ENCODE measurements at places on chromosomes 11 and 22.

GRCh38 chr11:90355200-90355599 lies 132.4 kb upstream of the CHORDC1 start:
- no peak for DNase-seq

DNA sequence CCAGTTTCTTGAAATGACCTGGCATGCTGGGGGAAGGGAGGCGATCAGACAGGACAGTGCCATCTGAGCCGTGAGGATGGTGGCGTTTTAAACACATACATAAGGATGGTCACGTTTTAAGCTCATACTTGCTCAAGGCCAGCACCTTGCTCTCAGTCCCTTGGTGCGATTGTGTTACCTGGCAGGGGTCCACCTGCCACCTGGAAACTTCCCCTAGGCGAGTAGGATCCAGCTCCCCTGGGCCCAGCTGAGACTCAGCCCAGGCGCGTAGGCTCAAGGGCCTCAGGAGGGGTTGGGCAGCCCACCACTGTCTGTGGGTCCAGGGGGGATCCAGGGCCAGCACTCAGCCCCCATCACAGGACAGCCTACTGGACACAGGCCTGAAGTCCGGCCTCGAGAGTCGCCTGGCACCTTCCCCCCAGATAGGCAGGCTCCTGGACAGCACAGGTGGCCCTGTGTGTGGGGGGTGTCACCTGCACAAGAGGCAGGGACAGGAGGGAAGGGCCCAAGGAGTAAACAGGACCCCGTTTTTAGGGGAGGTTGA lies 185.8 kb downstream of the BRD1 start:
- no peak for DNase-seq

DNA sequence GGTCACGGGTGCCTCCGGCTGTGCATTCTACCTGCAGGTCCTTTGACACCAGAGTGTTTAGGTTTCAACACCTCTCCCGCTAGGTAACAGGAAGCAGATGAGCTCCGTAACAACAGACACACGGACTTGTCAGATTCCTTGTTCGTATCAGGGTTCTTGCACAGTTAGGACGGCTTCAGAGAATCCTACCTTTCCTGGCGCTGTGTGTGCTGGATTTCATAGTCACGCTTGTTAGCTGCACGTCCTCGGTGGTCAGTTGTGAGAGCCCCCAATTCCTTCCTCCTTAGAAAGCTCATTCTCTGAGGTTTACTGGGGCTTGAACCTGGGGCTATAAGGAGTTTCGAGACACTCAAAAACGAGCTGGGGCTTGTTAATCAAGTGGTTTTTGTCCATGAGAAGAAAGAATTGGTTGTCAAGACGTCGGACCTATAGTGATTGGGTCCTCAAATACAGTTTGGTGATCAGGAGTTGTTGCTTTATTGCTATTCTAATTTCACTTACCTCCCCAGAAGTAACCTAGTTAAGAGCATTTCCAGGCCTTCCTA lies 664 bp downstream of the DDB2 start:
- no peak for DNase-seq

- DNase-seq: peak; percentile 23
These were observed 79.0 kb downstream of the TTC28 start for GRCh38 chr22:28600546-28601143.

DNA sequence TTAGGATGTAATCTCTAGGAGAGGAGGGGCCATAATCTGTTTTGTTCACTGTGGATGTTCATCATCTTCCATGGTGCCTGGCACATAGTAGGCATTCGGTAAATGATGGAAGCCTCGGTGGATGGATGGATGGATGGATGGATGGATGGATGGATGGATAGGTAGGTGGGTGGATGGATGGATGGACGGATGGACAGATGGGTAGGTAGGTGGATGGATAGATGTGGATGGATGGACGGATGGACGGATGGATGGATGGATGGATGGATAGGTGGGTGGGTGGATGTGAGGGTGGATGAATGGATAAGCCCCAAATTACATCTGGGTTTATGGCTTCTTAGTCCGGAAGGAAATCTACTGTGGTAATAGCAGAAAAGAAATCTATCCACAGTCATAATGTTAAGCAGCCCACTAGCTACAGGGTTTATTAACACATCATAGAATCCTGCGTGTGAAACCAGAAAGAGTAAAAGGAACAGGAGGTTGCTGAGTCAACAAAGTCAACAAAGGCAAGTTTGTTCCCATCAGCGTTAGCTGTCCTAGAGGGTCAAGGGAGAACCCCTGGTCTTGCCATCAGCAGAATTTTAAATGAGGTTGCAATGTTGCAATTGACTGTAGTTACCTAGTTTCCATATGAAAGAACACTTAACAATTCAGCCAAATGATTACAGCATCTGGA lies 82.8 kb downstream of the C11orf91 start:
- DNase-seq: no peak

DNA sequence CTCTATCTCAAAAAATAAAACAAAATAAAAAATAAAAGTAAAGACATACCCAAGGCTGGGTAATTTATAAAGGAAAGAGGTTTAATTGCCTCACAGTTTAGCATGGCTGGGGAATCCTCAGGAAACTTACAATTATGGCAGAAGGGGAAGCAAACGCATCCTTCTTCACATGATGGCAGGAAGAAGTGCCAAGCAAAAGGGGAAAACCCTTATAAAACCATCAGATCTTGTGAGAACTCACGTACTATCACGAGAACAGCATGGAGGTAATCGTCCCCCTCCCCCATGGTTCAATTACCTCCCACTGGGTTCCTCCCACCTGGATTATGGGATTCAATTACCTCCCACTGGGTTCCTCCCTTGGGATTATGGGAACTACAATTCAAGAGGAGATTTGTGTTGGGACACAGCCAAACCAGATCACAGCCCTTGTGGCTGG lies 8.3 kb upstream of the SSTR3 start:
- no peak for DNase-seq

- DNase-seq: no peak
These were observed 56.8 kb downstream of the GUCY1A2 start for GRCh38 chr11:106961518-106961917.

DNA sequence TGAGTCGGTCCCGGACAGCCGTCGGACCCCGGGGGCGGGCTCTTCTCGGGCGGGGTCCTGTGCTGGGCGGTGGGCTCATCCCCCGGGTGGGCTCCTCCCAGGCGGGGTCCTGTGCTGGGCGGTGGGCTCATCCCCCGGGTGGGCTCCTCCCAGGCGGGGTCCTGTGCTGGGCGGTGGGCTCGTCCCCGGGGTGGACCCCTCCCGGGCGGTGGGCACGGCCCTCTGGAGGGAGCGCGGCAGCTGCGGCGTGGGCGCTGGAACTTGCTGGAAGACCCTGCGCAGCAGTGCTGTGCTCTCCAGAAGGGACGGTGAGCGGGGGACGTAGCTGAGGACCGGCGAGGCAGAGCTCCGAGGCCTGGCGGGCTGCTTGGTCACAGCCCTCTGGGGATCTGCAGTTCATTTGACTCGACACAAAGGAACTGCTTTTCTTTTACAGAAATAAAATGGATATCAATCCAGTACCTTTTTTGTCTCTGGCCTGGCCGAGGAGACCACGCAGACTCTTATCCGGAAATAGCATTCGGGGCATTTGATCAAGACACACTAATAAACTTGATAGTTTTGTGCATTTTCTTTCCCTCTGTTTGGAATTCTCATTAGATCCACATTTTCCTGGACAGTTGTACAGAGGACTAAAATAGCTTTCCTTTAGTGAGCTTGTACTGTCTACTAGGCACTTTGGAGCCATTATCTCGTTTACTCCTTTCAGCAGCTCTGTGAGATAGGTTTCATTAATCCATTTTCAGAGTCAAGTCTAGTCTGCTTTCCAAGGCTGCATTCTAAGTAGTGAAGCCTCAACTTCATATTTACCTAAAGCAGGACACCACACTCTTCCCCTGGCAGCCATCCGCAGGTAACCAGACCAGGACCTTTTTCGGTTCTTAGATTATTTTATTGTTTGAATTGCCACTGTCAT lies 812 bp downstream of the JAM3 start:
- DNase-seq: no peak
